ENCODE measurements at places on chromosomes 1 and 21. TPM values are rescaled to one million over a fixed set of nuclear protein-coding genes. Genes with fewer than 3 reads are reported as not detected.
A peak's percentile ranks its signal among the peaks of the same experiment; 100 is the strongest.

DNA sequence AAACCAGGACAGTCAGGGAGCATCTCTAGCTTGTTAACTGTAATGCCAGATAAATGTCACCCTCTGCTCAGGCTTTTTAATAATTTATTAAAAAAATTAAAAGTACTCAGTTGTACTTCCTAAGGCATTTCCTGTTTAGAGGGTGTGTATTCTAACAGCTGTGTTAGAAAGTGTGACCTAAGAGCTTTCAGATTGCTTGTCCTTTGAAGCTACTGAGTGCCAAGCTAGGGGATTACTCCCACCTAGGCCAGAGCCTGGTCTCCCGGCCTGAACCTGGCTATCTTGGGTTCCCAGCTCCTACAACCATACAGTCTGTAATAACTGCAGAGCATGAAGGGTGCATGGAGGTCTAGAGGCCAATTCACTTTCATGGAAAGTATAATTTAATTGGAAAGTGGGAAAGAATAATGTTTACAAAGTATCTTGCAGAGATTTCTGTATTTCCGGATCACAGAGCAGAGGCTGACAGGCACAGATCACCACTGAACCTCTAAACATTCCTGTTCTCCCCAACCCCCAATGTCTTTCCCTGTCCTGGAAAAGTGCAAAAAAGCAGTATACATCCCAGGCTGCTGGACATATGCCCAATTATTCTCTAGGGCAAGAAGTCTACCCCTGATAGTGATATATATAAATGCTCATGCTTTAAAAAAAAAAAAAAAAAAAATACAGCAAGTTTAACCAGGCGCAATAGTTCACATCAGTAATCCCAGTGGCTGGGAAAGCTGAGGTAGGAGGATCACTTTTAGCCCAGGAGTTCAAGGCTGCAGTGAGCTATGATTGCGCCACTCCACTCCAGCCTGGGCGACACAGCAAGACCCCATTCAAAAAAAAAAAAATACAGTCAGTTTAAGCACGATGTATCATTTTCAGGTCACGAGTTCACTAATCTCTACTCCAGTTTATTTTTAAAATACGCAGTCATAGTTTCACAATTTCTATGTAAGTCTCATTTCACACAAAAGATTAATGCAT is 36.7 kb upstream of the RAP1A start:
- no peak for DNase-seq
- H3K4me1 ChIP-seq: no peaks in the 10 kb centered on the region
- no peaks in the 10 kb centered on the region for H3K27me3 ChIP-seq
- H3K36me3 ChIP-seq: no peaks in the 10 kb centered on the region

HUNK gene
- total RNA-seq: not detected

DNA sequence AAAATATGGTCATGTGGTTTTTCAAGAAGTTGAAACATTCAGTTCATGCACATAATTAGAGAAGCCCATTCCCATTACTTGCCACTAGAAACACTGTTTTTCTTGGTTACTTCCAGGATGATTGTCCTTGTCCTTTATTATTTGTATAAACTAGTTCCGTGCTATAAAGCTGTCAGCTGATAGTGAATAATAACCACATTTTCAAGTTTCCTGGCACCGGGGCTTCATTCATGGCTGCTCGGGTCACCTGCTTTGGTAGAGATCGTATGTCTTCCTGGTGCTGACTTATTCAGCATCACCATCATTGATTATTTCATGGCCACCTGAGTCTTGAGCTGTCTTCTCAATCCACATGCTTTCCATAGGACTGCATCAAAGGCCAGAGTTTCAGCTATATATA is 62.9 kb upstream of the ZNF326 start:
- H3K4me3 ChIP-seq: no peak overlapping the region
- no peaks in the 10 kb centered on the region for H3K4me1 ChIP-seq
- no peak overlapping the region for H3K27ac ChIP-seq

CIART gene
- 0.22 TPM for total RNA-seq

GRCh38 chr1:243477731-243478290 is 222.0 kb downstream of the SDCCAG8 start:
- H3K27me3 ChIP-seq: no peaks in the 10 kb centered on the region
- H3K27ac ChIP-seq: no peak overlapping the region
- no peaks in the 10 kb centered on the region for H3K36me3 ChIP-seq
- DNase-seq: no peak

GRCh38 chr1:94743862-94744261 is 76.3 kb upstream of the SLC44A3 start:
- no peak overlapping the region for H3K4me3 ChIP-seq
- no peaks in the 10 kb centered on the region for H3K27me3 ChIP-seq
- H3K4me1 ChIP-seq: peaks cover 15% of the 10 kb centered on the region
- H3K36me3 ChIP-seq: no peaks in the 10 kb centered on the region
- H3K27ac ChIP-seq: no peak overlapping the region
- DNase-seq: no peak

ORC1 gene
- total RNA-seq: 25.6 TPM

- H3K36me3 ChIP-seq: peaks cover 10% of the 10 kb centered on the region
- DNase-seq: no peak
- no peak overlapping the region for H3K27ac ChIP-seq
- peaks cover 4% of the 10 kb centered on the region for H3K4me1 ChIP-seq
- no peak overlapping the region for H3K4me3 ChIP-seq
- H3K27me3 ChIP-seq: no peaks in the 10 kb centered on the region
These were observed 107.3 kb downstream of the FNBP1L start for GRCh38 chr1:93554883-93555872.

- H3K27me3 ChIP-seq: no peaks in the 10 kb centered on the region
- H3K27ac ChIP-seq: peak overlapping the region; percentile 64
- H3K4me1 ChIP-seq: peaks cover 15% of the 10 kb centered on the region
- no peak for DNase-seq
- no peaks in the 10 kb centered on the region for H3K36me3 ChIP-seq
- no peak overlapping the region for H3K4me3 ChIP-seq
These were observed 96.6 kb upstream of the VANGL1 start for GRCh38 chr1:115545096-115545720.

GRCh38 chr1:24047110-24047477 is 64.8 kb downstream of the MYOM3 start:
- H3K36me3 ChIP-seq: no peaks in the 10 kb centered on the region
- peak overlapping the region; percentile 43 for H3K27ac ChIP-seq
- H3K27me3 ChIP-seq: no peaks in the 10 kb centered on the region
- DNase-seq: peak; percentile 62
- peaks cover 30% of the 10 kb centered on the region for H3K4me1 ChIP-seq

DNA sequence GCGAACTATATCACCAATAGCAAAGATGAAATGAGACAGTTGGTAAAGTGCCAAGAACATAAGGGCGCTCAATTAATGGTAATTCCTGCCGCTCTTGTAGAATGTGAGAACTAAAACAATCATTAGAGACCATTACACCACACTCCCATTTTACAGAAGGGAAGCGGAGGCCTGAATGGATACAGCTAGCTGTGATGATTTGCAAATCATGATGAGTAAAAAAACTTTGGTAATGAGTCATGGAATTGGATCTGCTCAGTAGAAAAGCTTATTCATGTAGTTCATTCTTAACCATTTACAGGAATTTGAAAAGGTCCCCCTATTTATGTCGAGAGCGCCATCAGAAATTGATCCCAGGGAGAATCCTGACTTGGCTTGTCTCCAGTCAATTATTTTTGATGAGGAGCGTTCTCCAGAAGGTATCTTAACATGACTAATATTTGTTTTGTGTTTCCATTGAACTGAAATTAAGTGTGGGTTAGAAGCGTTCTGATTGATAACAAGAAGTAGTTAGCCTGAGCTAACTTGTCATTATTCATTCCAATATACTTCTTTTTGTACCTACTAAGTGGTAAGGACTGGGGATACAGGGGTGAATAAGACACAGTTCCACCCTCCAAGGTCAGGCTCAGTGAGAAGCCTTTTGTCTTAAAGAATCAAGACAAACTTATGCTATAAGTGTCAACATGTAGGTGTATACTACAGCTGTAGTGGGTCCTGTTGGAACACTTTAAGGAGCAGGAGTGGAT is 812 bp downstream of the TTC4 start:
- peak overlapping the region; percentile 98 for H3K4me3 ChIP-seq
- DNase-seq: no peak
- peak overlapping the region; percentile 65 for H3K27ac ChIP-seq
- no peaks in the 10 kb centered on the region for H3K27me3 ChIP-seq

VHLL gene
- not detected for total RNA-seq

EFNA3 gene
- total RNA-seq: 20.4 TPM

DNA sequence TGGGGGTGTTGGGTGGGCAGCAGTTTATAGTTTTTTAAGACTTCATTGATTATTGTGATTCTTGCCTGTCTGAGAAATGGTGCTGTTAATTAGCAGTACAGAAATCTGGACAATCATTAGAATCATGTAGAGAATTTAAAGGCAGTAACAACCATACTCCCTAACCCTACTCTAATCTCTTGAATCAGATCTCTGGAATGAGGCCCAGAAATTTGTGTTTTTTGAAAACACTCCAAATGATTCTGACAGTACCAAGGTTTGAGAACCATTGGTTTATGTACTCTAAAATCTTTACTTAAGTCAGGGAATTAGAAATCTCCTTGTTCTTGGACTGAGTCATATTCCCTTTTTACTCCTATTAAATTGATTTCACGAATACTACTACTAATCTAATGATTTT is 24.0 kb downstream of the FNBP1L start:
- DNase-seq: no peak
- H3K27ac ChIP-seq: no peak overlapping the region
- H3K4me1 ChIP-seq: peaks cover 13% of the 10 kb centered on the region

DNA sequence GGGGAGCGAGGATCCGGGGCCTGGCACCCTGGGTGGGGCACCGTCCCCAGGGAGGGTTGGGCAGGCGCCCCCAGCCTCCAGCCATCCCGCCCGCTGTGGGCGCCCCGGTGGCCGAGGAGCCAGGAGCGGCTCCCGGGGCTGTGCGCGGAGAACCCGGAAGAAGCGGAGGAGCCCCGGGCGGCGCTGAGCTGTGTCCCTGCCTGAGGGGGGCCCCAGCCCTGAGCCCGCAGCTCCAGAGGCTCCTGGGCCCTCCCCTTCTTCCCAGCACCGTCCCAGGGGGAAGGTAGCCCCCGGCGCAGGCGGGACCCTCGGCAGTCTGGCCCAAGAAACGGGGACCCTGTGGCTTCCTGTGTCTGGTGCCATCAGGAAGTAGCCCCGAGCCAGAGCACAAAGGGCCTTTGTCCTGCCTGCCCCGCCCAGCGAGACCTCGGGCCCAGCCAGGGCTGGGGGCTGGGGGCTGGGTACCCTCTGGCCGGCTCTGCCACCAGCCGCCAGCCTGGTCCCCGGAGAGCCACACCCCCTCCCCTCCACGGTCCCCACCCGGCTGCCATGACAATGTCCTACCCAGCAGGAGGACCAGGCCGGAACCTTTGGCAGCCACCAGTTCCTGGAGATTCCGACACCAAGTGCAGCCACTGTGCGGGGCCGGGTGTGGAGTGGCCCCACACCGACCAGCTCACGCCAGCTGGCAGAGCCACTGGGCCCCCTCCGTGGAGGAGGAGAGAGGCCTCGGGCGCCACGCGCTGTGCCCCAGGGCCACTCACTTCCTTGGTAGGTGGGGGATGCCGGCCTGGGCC is 15.6 kb upstream of the TTLL10 start:
- H3K4me3 ChIP-seq: peak overlapping the region; percentile 77
- H3K27me3 ChIP-seq: no peaks in the 10 kb centered on the region
- H3K27ac ChIP-seq: peak overlapping the region; percentile 97

DNA sequence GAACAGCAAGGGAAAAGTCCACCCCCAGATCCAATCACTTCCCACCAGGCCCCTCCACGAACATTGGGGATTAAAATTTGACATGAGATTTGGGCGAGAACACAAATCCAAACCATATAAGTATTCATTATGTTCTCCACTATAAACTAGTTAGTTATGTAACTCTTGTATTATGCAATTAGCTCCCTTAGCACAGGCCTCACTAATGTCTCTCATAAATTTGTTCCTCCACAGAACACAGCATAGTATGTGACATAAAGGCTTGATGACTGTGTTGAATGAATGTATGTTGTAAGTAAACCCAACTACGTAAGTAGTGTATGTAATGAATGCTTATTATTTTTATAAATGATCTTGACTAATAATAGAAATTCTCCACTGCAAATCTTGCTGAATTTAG is 223.3 kb upstream of the ZRANB2 start:
- no peaks in the 10 kb centered on the region for H3K36me3 ChIP-seq
- no peak overlapping the region for H3K27ac ChIP-seq
- no peaks in the 10 kb centered on the region for H3K27me3 ChIP-seq
- no peaks in the 10 kb centered on the region for H3K4me1 ChIP-seq
- no peak for DNase-seq
- H3K4me3 ChIP-seq: no peak overlapping the region

GRCh38 chr1:6465461-6466005 is 440 bp downstream of the TNFRSF25 start:
- no peak for DNase-seq
- H3K4me3 ChIP-seq: no peak overlapping the region
- peaks cover 3% of the 10 kb centered on the region for H3K4me1 ChIP-seq
- H3K36me3 ChIP-seq: peaks cover 17% of the 10 kb centered on the region
- H3K27me3 ChIP-seq: no peaks in the 10 kb centered on the region
- no peak overlapping the region for H3K27ac ChIP-seq

PTCH2 gene
- 1.3 TPM for total RNA-seq

BRINP2 gene
- total RNA-seq: not detected

MROH9 gene
- total RNA-seq: not detected

GRCh38 chr1:223780318-223780717 is 65.4 kb downstream of the TP53BP2 start:
- H3K36me3 ChIP-seq: peaks cover 21% of the 10 kb centered on the region
- no peak for DNase-seq
- no peaks in the 10 kb centered on the region for H3K4me1 ChIP-seq
- H3K27me3 ChIP-seq: no peaks in the 10 kb centered on the region
- H3K4me3 ChIP-seq: no peak overlapping the region
- H3K27ac ChIP-seq: no peak overlapping the region

ALG14 gene
- 5.7 TPM for total RNA-seq

- H3K27ac ChIP-seq: peak overlapping the region; percentile 72
- H3K27me3 ChIP-seq: no peaks in the 10 kb centered on the region
- 0 out of 2 replicates have a peak, but pooled peaks cover 4% of the 10 kb centered on the region for H3K36me3 ChIP-seq
These were observed 27.5 kb downstream of the ATP8B2 start for GRCh38 chr1:154352581-154353459.

DNA sequence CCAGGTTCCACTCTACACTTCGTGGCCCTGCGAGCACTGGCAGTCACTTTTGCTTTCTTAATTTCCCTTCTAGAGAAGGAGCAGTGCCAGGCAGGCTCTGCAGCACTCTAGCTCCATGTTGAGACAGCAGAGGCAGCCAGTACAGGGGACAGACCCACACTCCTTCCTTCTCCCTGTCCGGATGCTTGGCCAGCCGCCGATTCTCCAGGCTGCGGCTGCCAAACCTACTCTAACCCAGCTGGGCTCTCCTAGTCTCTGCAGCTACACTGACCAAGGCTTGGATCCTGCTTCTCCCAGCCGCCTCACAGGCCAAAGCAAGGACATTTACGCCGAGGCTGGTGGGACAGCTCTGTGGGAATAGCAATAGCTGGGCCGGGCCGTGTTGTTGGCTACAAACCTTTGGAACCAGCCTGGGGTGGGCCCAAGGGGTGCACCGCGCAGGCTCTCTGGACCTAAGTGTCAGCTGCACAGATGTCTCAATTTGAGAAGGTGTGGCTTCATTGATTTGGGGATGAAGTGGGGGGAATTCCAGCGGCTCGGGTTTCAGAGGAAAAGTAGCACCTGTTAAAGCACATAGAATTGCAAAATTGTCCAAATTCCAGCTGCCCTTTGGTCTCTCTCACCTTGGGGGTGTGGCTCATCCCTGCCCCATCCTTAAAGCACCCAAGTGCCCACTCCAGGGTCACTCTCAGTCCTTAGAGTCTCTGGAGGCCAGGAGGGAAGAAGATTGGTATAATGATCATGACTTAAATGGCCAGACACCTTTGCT is 3.2 kb downstream of the BARHL2 start:
- H3K27me3 ChIP-seq: peaks cover 26% of the 10 kb centered on the region
- no peak overlapping the region for H3K27ac ChIP-seq
- H3K4me1 ChIP-seq: no peaks in the 10 kb centered on the region
- H3K4me3 ChIP-seq: no peak overlapping the region
- DNase-seq: no peak

ADAMTSL4 gene
- total RNA-seq: 4.3 TPM

- no peaks in the 10 kb centered on the region for H3K36me3 ChIP-seq
- no peak overlapping the region for H3K4me3 ChIP-seq
- H3K27me3 ChIP-seq: no peaks in the 10 kb centered on the region
- no peak for DNase-seq
These were observed 49.5 kb upstream of the LRRN2 start for GRCh38 chr1:204735042-204735441.
